Stimulated activated CD8-positive, alpha-beta memory T cell treated with anti-CD3 and anti-CD28 coated beads, Interleukin-7, amount 100 ng/mL, for 1 hour (primary cell): ENCODE measurements at places on chromosomes 4 and X.

DNA sequence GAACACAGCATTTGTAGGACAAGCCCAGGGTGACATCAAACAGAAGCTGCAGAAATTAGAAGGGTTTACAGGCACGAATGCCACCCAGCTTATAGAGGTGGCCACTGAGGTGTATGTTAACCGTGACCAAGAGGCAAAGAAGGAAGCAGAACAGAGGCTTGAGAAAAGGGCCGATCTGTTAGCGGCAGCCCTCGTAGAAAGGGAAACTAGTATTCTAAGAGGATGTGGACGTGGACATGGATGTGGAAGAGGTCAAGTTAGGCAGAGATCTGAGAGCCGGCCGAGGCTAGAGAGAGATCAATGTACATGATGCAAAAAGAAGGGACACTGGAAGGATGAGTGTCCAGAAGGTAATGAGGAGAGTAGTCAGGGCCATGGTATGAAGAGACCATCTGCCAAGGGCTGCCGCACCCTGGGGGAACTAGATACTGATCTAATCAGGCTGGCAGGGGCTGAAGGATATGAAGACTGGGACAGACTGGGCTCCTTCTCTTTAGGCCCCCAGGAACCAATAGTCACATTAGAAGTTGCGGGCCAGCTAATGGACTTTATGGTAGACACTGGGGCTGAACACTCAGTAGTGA, 27.5 kb downstream of the LIAS start:
- no peak for DNase-seq

DNA sequence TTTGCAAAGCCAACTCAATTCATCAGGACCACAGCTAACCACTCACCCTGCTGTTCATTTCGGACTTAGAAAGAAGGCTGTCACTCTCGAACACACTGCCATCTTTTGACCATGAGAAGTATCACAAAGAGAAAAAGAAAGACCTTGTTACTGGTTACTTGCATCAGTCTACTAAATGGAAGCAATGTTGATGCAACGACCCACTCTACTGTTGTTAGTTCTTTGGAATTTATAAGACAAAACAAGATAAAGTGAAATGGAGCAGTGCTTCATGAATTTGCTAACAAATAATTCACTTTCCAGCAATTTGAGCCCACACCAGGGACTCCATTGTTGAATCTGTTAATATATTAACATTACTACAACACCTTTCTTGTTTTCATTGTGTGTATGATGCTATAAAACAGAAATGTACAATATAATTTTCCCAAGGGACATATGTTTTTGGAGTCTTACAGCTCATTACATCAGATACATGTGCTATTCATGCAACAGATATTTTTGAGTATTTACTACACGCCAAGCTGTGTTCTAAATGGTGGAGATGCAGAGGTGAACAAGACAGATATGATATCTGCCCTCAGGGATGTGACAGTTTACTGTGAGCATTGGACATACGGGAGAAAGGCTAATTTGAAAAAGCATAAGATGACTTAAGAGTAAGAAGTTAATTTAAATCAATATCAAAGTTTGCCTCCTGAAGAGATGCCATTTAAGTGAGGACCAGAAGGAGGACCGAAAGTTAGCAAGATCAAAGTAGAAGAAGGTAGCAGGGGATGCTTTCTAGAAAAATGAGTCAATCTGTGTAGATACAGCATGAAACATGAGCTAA, 87.2 kb downstream of the AREG start:
- no peak for DNase-seq

GRCh38 chrX:111649638-111650037, 31.3 kb upstream of the ALG13 start:
- no peak for DNase-seq

DNA sequence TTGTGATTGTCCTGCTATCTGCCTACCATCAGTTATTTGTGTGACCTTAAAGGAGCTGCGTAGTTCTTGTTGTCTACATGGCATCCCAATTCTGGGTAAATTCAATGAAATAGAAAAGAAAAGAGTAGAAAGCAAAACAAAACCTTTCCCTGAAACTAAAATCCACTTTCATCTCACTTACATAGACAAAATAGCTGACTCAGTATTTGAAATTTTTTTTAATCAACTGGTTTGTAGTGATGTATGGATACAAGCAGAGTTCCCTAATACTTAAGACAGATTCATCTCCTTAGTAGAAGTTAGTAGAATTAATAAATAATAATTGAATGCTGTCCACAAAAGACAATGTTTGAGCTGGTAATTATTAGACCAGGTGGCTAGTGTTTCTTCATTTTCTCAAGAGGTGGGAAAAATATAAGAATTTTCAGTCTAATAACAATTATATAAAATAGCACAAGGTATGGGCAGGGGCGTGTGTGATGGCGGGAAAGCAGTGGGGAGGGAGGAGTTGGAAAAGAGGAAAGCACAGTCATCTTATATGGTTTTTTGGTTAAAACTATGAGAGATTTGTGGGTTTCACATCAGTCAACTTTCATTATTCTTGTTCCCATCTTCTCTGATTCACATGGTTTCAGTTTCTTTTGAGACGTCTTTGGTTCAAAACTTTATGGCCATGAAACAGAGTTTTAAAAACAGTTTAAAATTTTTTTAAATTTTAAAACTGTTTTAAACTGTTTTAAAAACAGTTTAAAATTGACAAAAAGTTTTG, 275.2 kb downstream of the SPRY1 start:
- DNase-seq, result no peak

- DNase-seq, result no peak
These were observed 1602.4 kb upstream of the ADGRL3 start for GRCh38 chr4:59597536-59598329.

- DNase-seq, result no peak
These were observed 277.7 kb upstream of the CLNK start for GRCh38 chr4:10962246-10962645.

- no peak for DNase-seq
These were observed 525.5 kb upstream of the BOD1L1 start for GRCh38 chr4:14152834-14153519.

DNA sequence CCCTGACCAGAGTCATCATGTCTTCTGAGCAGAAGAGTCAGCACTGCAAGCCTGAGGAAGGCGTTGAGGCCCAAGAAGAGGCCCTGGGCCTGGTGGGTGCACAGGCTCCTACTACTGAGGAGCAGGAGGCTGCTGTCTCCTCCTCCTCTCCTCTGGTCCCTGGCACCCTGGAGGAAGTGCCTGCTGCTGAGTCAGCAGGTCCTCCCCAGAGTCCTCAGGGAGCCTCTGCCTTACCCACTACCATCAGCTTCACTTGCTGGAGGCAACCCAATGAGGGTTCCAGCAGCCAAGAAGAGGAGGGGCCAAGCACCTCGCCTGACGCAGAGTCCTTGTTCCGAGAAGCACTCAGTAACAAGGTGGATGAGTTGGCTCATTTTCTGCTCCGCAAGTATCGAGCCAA, 11.0 kb downstream of the MAGEA4 start:
- no peak for DNase-seq

DNA sequence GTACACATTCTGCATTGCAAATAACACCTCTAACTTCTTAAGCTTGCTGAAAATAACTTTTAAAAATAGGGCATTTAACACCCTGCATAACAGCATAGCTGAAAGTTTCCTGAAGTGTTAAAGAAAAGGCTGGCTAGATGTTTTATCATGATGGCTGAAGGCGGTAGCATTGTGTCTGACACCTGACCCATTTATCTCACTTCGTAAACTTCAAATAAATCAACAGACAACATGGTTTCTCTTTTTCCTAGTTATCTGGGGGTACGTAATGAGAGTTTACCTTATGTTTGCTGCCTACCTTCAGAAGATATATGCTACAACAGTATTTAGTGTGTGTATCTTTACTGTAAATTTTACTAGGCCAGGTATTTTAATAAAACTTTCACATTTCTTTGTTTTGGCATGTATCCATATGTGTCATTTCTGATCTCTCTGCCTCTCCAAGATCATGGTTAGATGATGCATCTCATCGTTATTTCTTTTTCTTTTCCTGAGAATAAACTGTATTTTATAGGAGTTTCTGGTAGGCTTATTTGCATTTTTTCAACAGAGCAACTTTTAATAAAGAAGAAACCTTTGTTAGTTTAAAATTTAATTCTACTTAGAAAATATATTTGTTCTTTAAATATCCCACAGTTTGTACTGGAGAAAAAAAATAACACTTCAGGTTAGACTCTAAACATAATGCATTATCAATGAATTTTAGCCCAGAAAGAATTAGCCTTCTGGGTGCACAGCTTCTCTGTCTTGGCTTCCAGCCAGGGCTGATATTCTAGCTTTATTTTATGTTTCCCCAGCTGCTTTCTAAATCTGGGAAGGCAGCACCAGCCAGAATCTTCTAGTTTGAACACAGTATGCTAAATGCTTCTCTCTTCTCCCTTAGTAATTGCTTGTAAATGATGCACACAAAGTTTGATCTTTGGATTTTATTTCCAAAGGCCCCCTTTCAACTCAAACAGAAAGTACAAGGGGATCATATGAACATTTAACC, 2.9 kb downstream of the NDST4 start:
- DNase-seq, result no peak

DNA sequence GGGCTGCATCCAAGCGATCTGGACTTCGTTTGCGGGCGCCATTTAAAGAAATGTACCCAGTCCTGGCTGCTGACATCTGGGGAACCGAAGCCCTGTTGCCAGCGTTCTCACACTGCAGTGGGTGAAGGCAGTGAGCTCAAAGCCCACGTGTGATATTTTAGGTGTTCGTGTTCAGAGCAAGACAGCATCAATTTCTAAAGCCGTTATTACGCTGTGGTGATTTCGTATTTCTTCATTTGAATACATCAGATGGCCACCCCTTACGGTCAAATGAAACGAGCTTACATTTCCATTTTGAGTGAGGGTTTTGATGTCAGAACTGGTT, 376 bp upstream of the C4orf36 start:
- no peak for DNase-seq

DNA sequence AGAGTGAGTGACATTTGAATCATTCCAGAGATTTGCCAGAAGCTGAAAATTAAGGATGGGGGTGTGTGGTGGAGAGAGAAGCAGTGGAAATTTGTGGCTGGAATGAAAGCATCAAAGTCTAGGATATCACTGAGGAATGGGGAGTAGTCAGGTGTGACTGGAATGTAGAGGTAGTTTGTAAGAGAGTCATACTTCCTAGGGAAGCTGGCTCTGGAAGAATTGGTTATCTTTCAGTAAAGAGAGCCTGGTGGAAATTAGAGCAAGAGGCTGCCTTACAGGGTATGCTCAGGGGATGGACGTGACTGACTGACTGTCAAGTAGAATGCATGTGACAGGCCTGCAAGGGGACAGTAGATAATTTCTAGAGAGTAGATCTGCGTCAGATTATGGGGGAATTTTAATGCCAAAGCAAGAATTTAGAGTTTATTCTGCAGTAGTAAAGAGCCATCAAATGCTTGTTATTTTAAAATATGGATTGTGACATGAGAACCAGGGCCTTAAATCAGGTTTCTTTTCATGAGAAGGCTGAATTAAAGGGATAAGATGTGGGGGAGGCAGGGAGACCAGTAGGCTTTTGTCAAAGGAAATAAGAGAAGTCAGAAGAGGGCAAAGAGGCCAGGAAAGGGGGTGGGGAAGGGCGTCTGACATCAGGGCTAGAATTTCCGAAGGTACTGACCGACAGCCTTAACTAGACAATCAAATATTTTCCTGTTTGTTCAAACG, 109.9 kb downstream of the AFF1 start:
- no peak for DNase-seq

GRCh38 chr4:93178279-93178678, 650.3 kb upstream of the ATOH1 start:
- DNase-seq, result no peak

DNA sequence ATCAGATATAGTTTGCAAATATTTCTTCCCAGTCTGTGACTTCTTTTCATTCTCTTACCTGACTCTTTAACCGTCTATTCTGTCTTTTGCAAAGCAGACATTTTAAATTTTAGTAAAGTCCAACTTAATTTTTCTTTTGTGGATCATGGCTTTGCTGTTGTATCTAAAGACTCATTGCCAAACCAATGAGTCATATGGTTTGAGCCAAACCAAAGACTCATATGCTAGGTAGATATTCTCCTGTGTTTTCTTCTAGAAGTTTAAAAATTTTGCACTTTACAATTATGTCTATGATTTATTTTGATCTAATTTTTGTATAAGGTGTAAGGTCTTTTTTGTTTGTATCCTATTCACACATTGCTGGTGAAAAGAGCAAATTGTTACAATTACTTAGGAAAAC, 446.8 kb downstream of the ANKRD50 start:
- no peak for DNase-seq

DNA sequence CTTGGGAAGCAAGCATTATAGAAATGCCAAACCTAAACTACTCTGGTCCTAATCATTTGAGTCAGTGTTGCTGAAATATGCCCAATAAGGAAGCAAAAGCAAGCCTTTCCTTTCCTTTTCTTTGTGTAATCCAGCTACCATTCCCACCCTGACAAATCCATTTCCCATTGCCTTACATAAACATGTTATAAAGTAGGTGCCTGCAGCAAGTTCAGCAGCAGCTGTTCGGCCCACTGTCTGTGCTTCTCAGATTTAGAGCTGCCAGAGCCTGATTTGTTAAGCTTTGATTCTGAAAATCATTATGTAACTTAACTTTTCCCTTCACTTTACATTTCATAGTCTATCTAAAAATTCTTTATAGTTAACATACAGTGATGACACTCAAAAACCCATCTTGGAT, 148.6 kb downstream of the EPHA5 start:
- no peak for DNase-seq

GRCh38 chr4:140641105-140641555, 72.4 kb upstream of the UCP1 start:
- DNase-seq, result no peak

- no peak for DNase-seq
These were observed 26.6 kb upstream of the C4orf50 start for GRCh38 chr4:6044805-6045204.

DNA sequence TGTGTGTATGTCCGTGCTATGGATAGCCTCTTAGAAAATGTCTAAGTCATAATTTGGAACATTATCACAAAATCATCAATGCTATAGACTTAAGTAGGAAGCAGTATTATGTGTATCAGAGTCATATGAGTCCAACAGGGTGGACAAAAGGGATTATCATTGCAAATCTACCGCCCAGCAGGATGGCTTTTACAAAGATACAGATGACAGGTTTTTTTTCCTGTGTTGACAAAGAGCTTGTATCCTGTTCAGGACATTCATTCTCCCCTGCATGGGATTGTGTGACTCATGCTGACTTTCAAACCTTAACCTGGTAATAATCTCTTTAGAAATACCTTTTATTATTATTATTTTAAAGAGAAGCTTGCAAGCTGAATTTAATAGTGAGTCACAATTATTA, 310.3 kb upstream of the GNPDA2 start:
- DNase-seq, result no peak

DNA sequence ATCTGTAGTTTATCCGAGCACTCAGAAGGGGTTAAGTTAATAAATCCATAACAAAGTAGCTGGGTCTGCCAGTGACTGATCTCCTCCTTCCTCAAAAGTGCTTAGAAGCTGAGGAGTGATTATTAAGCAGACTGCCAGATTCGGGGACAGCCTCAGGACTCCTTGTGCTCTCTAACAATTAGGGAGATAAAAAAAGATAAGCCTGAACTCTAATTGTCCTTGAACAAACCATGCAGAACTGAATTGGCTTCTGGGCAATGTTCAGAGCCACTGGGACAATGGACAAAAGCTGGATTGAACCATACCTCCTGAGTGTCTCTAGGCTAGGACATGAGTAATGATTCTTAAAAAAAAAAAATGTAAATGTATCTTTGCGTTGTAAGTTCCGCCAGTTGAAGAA, 22.7 kb upstream of the GRPR start:
- DNase-seq, result no peak
